ENCODE measurements at places on chromosomes 7 and 10.

DNA sequence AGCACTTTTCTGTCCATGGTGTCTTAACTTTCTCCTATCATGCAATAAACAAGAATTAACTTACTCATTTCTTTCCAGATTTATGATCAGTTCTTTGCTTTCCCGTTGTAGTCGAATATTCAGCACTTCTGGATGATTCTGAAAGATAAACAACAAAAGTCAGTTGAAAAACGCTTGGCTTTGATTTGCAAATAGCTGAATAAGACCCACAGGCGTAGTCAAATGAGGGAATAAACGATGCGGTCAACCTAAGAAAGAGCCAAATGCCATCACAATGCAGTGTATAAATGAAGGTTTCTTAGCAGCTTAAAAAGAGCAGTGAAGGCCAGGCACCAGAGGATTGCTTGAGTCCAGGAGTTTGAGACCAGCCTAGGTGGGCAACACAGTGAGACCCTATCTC is 109.4 kb downstream of the ADAM12 start:
- DNase-seq: no peak

GRCh38 chr7:116200963-116201362 is 9.4 kb upstream of the TES start:
- no peak for DNase-seq

DNA sequence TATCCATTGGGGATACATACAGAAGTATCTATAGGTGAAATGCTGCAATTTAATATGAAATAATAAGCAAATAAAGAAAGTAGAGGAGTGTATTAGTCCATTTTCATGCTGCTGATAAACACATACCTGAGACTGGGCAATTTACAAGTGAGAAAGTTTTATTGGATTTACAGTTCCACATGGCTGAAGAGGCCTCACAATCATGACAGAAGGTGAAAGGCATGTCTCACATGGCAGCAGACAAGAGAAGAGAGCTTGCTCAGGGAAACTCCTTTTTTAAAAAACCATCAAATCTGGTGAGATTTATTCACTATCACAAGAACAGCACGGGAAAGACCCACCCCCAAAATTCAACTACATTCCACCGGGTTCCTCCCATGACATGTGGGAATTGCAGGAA is 82.8 kb upstream of the TRIM24 start:
- no peak for DNase-seq

GRCh38 chr10:128263891-128264688 is 137.9 kb upstream of the MKI67 start:
- DNase-seq: peak; percentile 41

- no peak for DNase-seq
Measured at GRCh38 chr7:84139986-84140729, 54.4 kb downstream of the SEMA3A start.

DNA sequence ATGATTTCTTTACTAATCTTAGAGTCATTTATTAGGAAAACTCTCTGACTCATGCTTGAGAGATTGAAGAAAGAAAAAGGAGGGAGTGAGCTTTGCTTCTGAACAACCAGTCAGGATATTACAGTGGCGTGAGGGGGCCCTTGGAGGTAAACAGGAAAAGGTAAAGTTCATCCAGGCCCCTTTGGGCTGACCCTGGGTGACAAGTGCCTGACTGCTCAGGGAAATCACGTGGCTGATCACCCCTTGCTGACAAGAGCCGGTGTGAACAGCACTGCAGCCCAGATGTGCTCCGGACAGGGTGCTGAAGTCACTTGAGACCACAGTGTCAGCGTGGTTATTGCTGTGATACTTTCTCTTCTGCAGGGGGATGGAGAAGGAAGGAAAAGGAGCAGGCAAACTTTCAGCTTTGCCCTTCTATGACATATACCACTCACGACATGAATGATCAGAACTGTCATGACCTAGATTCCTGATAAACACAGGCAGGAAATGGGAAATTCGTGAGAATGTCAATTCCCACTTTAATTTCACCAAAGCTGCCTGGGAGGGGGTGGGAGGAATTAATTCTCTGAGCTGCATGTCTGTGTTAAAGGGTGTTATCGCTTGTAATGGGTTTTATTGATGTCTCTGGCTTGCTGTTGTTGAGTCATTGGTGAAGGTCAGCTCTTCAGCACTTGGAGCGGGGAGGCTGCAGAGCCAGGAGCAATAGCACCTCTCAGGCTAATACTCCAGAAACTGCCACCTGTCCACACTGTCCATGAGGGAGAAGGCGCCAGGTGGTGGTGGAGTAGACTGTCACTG is 139.8 kb upstream of the AOAH start:
- DNase-seq: no peak

GRCh38 chr7:29892231-29892630 is 85.9 kb downstream of the WIPF3 start:
- no peak for DNase-seq

DNA sequence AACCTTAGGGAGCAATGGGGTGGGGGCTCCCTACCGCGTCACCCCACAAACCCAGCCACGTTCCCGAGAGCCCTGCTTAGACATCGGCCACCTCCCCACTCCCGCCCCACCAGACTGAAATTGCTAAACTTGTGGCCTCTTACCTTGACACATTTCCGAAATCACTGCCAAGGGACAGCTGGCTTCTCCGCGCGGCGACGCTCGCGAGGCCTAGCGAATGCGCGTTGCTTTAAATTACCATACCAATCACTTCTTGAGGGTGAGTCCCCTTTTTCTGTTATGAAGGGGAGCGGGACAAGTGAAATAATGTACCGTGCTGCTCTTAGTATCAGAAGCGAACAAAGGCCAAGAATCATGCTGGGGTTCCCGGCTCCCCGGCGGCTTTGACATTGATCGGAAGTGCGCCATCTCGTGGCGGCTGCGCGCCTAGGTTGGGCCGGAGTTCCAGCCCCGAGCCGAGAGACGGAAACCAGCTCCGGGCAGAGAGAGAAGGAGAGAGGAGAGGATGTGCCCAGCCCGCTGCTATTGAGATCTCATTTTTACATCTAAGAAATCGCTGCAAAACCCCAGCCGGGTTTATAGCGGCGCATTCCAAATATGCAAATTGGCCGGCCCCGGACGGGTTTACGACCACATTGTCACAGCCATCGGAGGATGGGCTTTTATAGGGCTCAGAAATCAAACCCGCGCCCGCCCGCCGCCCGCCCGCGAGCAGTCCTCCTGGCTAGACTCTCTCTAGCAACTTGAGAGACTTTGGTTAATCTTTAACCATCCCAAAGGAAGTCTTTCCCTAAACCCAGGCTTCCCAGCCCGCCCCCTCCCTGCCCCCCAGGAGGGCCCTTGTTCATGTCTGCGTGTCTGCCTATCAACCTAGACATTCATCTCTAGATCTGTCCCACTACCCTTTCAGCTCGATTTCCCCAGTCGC is 5.3 kb downstream of the HOXA11 start:
- DNase-seq: peak; percentile 72

- no peak for DNase-seq
Measured at GRCh38 chr7:155263581-155264143, 34.0 kb upstream of the INSIG1 start.

- no peak for DNase-seq
Measured at GRCh38 chr7:103762877-103763276, 226.6 kb downstream of the RELN start.

DNA sequence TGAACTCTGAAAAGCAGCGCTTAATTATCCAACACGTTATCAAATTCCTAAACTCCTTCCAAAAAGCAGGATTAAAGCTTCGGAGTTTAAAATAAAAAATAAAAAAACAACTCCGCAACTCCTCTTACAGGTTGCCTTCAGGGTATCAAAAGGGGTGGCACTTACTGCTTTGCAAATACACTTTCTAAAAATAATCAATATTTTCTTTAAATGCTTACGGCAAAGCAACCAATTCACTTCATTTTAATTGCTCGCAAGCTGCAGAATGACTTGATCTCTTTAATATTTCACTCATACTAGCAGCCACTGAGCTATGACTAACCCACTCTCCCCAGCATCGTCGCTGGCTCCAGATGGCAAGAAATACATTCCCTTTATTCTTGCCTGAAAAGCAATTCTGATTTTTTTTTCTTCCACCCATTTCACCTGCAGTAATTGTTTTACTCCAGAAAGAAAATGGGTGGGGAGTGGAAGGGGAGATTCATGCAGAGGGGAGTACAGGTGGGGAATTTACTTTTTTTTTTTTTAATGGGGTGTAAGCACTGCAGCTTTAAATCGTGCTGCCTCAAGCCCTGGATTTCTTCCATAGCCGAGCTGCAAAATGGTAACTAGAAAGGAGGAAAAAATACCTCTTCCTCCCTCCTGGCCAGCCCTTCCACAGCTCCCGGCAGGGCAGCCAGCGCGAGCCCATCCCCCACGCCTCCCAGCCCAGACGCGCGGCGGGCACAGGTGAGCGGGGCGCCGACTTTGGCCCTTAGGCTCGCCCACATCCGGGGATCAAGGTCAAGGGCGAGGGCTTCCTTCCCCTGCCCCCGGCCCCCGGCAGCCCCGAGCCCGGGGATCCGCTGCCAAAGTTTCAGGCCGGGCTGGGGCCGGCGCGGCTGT is 54.2 kb upstream of the FHIP2A start:
- DNase-seq: peak; percentile 13

- no peak for DNase-seq
Measured at GRCh38 chr10:63219749-63220148, 86.6 kb downstream of the NRBF2 start.

GRCh38 chr7:123673752-123674398 is 18.2 kb downstream of the LMOD2 start:
- DNase-seq: no peak

- no peak for DNase-seq
Measured at GRCh38 chr7:82275342-82275741, 168.2 kb downstream of the CACNA2D1 start.

GRCh38 chr10:126288547-126289493 is 99.5 kb downstream of the ADAM12 start:
- DNase-seq: no peak

GRCh38 chr7:112307506-112307905 is 101.0 kb downstream of the ZNF277 start:
- no peak for DNase-seq

- DNase-seq: no peak
Measured at GRCh38 chr10:44264244-44264643, 120.7 kb downstream of the CXCL12 start.

- no peak for DNase-seq
Measured at GRCh38 chr7:133109816-133110215, 27.9 kb upstream of the CHCHD3 start.

- no peak for DNase-seq
Measured at GRCh38 chr7:657565-658119, 68.9 kb upstream of the DNAAF5 start.

- DNase-seq: no peak
Measured at GRCh38 chr10:124892905-124893304, 49.0 kb upstream of the ZRANB1 start.

DNA sequence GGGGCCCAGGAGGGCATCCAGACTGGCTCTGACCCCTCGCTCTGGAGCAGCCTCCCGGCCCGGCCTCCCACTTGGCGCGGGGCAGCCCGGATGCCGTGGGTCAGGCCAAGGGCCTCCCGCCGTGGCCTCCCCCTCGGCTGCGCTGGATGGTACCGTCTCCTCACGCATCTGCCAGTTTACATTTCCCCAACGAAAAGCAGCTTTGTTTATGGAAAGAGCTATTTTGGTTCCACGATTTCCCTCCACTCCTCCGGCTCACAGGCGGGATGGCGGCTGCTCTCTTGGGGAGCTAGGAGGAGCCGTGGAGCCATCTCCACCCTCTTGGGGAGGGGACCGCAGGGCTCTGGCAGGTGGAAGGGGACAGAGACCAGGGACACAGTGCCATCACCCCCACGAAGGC is 93.2 kb upstream of the MYL10 start:
- no peak for DNase-seq

GRCh38 chr7:148898845-148899484 is 14.9 kb upstream of the EZH2 start:
- no peak for DNase-seq

GRCh38 chr7:37550872-37551271 is 102.2 kb upstream of the ELMO1 start:
- no peak for DNase-seq

GRCh38 chr10:104488439-104488832 is 134.8 kb downstream of the CFAP58 start:
- DNase-seq: no peak

DNA sequence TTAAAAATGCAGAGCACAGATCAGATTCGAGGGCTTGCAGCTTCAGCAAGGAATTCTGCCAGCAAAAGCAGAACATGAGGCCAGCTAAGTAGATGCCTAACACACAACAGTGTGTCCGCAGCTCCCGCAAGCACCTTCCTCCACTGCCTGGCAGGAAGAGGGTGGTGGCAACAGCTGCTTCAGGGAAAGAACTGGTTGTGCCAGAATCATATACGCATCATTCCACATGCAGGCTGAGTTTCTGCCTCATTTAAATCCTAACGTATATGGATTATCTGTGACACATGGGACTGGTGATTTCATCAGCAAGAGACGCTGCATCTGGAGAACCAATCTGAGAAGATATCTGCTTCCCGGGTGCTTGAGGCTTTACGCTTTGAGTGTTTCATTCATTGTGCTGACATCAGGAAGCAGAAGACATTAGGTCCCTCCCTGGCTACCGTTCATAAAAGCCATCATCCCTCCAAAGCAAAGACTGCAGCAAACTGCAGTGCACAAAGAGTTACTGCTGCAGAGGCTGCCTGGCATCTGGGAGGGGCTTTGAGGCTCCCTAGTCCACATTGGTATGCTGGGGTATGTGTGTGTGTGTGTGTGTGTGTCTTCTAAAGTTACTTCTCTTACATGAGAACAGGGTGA is 78.8 kb downstream of the FAM13C start:
- DNase-seq: no peak

GRCh38 chr10:49335364-49335972 is 36.5 kb downstream of the C10orf71 start:
- no peak for DNase-seq

DNA sequence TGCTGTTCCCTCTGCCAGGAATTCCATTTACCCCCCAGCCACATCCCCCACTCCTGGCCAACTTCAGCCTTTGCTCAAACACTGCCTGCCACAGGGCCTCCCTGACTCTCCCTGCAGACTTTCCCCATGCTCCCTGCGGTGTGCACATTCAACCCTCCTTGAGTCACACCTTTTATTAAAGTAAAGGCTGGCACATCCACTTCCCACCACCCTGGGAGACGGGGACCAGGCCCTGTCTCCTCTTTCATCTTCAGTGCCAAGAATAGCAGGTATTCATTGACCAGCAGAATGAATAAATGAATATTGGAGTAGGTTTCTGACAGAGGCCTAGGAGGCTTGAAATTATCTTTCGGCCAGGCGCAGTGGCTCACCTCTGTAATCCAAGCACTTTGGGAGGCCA is 91.4 kb downstream of the GRK5 start:
- DNase-seq: no peak

- no peak for DNase-seq
Measured at GRCh38 chr10:69574571-69574978, 1.4 kb upstream of the NEUROG3 start.

All from stimulated activated CD4-positive, alpha-beta T cell treated with anti-CD3 and anti-CD28 coated beads, Interleukin-4, amount 100 ng/mL, for 1 hour (primary cell).